DMS53 (cell line): ENCODE measurements at places on chromosomes 7 and 10.
A peak's percentile ranks its signal among the peaks of the same experiment; 100 is the strongest.

GRCh38 chr10:130236711-130237110, 100.5 kb downstream of the GLRX3 start:
- no peak for DNase-seq

DNA sequence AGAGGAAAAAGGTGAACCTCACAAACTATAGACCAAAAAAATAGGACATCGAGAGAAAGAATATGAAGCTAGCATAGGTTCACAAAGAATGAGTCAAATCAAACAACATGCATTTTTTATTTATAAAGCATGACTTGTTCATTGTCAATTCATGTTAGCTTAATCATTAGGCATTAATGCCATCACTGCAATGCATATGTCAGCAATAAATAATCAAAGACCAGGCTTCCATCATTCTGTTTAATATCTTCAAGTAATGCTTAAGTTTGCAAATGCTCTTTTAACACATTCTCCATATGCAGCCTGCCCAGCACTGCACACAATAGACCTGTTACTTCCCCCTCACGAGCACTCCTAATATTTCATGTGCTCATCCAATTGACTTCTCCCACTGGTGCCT, 8.9 kb upstream of the MAGI2 start:
- peak; percentile 58 for DNase-seq

GRCh38 chr10:10855151-10855581, 162.5 kb upstream of the CELF2 start:
- DNase-seq: no peak

GRCh38 chr10:12941966-12942365, 59.5 kb downstream of the CCDC3 start:
- DNase-seq: no peak

- DNase-seq: peak; percentile 53
Measured at GRCh38 chr7:23594879-23595604, 2.1 kb upstream of the CCDC126 start.

GRCh38 chr7:137439829-137440825, 96.6 kb upstream of the PTN start:
- DNase-seq: no peak

DNA sequence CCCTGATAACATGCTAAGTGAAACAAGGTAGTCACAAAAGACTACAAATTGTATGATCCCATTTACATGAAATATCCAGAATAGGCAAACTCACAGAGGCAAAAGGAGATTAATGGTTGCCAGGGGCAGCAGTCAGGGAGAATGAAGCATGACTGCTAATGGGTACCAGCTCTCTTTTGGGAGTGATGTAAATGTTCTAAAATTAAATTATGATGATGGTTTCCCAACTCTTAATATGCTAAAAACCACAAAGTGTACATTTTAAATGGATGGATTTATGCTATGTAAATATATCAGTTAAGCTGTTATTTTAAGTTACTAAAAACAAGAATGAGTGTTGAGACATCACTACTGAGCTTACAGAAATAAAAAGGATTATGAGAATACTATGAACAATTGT, 12.6 kb downstream of the CYP51A1 start:
- DNase-seq: no peak

DNA sequence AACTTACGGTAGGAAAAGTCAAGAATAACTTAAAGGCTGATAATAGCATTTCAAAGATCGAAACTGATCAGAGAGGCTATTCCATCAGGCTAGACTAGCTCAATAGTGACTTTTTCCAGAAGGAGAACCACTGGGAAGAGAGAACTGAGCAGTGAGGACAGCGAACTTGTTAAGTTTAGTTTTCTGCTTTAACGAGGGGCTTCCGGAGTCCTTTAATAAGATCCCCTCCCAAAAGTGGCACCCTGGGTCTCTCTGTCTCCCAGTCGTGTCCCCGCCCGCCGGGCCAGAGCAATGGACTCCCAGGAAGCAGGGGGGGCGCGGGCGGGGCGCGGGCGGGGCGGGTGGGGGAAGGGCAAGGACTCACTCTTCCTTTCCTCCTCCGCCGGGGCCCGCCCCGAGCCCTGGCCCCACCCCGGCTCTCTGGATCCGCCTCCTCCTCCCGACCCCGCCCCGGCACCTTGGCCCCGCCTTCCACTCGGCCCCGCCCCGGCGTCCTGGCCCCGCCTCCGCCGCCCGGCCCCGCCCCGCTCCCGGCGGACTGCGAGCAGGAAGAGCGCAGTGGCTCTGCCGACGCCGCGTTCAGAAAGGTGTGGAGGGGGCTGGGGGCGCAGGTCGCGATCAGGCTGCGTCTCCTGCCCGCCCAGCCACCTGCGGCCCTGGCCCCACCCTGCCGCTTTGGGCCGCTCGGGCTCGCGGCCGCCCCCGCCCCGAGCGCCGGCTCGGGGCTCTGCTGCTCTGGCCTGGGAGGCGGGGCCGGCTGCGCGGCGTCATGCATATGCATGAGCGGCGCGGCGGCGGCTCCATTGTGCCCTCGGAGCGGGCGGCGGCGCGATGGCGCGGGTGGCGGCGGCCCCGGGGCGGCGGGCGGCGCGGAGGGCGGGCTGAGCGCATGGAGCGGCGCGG, at the start of gene ZMIZ2:
ZMIZ2 (plus strand) TSS at position 803 of the 903 bp plus-strand sequence. CDS start 7,403 bp downstream, outside the sequence.
- DNase-seq: peak; percentile 97

GRCh38 chr7:99005776-99006175, 127.4 kb downstream of the TRRAP start:
- DNase-seq: no peak

DNA sequence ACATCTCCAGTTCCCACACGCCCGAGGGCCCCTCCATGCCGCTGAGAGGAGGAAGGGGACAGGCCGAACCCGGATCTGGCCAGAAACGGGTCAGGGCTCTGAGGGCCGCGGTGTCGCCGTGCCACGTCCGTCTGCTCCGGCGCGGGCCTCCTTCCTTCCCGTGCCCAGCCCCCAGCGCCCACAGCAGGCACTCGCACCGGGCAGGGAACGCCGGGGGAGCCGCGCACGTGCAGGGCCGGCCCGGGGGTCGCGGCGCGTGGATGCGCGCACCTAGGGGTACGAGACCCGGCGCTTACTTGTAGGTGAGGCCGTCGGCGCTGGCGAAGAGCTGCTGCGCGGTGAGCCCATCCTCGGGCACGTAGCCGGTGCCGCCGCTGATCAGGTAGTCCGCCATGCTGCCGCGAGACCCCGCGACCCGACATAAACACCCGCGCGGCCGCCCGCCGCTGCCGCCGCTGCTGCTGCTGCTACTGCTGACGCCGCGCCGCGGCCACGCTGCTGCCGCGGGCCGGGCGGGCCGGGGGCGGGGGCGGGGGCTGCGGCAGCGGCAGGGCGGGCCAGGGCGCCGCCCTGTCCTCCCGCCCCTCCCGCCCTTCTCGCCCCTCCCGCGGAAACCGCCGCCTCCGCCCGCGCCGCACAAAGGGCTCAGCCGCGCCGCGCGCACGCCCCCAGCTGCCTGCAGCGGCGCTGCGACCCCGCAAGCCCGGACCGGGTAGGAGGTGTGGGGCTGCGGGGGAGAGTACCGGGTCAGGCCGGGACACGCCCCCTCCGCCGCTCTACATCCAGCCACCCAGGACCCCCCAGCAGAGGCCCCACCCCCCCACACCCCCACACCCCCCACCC, 4.1 kb downstream of the IMPDH1 start:
- DNase-seq: peak; percentile 82

- DNase-seq: no peak
Measured at GRCh38 chr7:23135755-23136154, 30.2 kb downstream of the KLHL7 start.

GRCh38 chr10:102767428-102768160, 23.8 kb downstream of the WBP1L start:
- no peak for DNase-seq

DNA sequence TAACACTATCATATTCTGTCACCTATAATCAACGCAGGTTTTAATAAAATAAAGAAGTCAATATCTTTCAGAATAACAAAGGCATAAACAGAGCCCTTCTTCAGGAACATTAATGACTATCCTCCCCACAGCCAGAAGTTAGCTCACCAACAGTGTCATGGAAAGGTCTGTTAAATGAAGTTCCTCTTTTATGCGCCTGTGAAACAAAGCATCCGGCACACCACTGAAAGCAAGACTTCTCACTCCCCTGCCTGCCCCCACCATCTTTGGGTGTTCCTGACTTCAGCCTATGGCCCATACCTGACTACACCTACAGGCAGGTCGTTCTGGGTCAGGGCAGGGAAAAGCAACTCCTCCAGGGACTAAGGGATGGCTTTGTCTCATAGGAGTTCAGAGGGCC, 205.4 kb downstream of the FANK1 start:
- DNase-seq: no peak

GRCh38 chr7:46153583-46153950, 232.5 kb upstream of the IGFBP3 start:
- DNase-seq: no peak

DNA sequence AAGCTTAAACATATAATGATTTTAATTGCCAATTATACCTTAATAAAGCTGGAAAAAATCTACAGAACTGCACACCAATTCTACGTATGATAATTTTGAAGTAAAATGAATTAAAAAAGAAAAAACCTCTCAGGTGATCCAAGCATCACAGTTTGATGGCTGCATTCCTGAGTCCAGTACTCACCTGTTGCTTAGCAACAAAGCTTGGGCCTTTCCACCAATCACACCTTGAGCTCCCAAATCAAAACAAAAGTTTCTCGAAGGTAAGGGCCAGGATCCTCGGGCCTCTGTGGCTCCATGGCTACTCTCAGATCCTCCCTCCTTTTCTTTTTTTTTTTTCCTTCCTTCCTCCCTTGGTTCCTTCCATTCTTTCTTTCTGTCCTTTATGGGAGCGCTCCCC, 137.2 kb upstream of the PCBD1 start:
- peak; percentile 19 for DNase-seq

GRCh38 chr7:88176190-88176589, 43.6 kb downstream of the SRI start:
- DNase-seq: no peak
